ENCODE measurements at places on chromosomes 12 and 14.

- DNase-seq, result no peak
Observed at GRCh38 chr12:130517588-130517987, 179.9 kb downstream of the PIWIL1 start.

DNA sequence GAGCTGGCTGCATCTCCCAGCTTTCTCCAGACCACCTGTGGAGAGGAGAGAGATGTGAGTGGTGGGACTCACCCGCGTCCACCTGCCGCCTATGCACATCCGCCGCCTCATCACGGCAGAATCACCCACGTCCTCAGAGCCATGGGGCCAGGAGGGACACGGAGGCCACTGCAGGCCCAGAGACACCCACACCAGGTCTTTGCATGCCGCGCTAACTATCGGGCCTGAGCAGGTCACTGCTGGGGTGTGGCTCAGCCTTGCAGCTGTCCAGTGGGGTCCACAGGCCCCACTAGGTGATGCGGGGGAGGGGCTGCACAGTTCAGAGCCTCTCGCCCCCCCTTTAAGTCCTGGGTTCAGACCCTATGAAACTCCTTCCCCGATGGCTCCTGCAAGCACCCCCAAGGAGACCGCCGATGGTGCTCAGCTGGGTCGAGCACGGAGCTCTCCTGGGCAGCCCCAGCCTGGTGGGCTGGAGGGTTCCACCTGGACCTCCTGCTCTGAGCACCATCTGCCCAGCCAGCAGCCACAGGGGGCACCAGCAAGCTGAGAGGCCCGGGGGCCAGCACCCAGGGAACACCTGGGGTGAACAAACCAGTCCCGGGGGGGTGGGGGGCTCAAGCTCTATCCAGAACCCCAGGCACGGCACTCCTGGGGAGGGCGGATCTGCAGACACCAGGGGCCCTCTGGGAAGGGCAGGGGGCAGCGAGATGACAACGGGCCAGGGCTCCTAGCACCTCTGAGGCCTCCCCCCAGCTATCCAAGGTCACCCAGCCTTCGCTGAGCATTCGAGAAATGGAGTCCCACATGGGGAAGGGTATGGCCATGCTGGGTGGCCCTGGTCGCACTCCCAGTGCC lies 34.3 kb downstream of the CCNK start:
- no peak for DNase-seq

- no peak for DNase-seq
Observed at GRCh38 chr12:6773590-6774351, 1.5 kb downstream of the LAG3 start.

DNA sequence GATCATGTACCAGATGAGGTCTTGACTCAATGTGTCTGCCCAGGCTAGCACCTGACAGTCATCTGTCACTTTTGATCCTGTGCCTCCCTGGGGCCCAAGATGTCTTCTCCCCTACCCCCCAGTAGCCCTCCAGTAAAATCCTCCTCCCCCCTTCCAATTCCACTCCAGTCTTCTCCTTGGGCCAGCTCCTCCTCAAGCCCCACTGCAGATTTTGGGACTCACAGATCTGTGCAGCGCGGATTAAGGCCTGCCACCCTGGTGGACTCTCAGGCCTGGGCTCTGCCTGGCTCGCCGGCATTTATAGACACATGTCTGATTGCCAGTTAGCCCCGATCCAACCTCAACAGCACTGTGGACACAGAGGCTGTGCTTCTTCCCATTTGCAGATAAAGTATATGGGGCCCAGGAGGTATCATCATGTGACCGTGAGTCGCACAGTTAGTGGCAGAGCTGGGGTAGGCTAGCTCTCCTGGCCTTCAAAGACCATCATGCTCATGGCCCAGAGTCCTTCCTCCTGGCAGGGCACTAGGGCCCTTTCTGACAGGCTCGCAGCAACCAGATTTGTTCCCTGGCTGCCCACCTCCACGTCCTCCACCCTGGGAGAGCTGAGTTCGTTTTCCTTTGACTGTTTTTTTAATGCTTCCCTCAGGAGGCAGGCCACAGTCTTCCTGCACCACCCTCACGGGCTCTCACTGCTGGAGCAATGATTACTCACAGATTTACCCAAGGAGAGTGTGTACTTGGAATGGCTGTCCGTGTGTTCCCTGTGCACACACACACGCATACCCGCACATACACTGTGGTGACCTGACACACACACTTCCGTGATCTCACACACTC lies 98.3 kb upstream of the DIO3 start:
- DNase-seq, result no peak

- DNase-seq, result no peak
Observed at GRCh38 chr12:45247589-45247988, 31.7 kb downstream of the ANO6 start.

DNA sequence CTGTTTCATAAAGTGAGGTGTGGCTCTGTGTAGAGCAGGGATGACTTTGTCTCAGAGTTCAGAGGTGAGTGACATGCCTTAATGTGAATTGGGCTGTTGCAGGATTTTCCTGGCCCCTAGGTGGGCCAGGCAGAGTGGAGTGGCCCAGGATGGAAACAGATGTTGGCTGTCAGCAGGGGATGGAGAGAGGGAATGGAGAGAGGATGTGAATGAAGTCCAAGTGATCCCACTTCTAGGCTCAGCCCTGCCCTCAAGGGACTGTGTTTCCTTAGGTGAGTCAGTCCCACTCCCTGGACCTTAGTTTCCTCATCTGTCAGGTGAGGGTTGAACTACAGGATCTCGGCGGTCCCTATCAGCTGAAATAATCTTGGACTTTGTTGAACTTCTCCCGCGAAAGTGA lies 7.5 kb downstream of the GALNT16 start:
- DNase-seq, result no peak

- DNase-seq, result no peak
Observed at GRCh38 chr12:105030820-105031807, 45.0 kb downstream of the NOPCHAP1 start.
